ENCODE measurements at places on chromosomes 7 and 10.
A peak's percentile ranks its signal among the peaks of the same experiment; 100 is the strongest.

- no peak overlapping the region for H3K27ac ChIP-seq
- H3K36me3 ChIP-seq: no peaks in the 10 kb centered on the region
- no peak overlapping the region for H3K4me3 ChIP-seq
- no peak for DNase-seq
Observed at GRCh38 chr10:36051500-36051991, 409.4 kb upstream of the FZD8 start.

DNA sequence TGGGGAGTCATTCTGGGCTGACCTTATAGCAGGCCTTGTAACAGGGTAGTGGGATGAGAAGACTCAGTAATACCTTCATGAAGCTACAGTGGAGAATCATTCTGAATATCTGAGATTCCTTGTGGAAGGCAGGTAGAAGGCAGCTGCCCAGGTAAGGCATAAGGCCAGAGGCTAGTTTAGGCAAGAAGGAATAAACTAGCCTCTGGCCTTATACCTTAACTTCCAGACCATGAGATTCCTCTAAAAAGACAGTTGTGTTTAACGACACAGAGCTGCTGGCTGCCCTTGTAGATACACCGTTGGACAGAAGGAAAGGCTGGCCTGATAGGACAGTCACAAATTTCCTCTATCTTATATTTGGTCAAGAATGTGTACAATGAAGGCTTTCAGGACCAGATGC is 268.2 kb downstream of the PLXDC2 start:
- H3K4me1 ChIP-seq: peaks cover 8% of the 10 kb centered on the region
- no peak overlapping the region for H3K27ac ChIP-seq
- H3K27me3 ChIP-seq: no peaks in the 10 kb centered on the region
- DNase-seq: no peak

DNA sequence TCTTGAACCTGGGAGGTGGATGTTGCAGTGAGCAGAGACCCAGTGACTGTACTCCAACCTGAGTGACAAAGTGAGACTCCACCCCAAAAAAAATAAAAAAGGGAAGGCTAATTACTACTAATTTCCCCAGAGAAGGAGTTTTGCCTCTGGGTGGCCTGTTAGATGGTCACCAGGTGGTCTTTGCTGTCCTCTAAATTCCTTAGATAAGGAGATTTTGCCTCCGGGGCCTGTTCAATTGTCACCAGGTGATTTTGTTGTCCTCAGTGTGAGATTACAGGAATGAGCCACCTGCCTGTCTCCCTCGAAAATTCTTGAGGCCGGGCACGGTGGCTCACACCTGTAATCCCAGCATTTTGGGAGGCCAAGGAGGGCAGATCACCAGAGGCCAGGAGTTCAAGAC is 24.4 kb upstream of the ZMIZ2 start:
- H3K27ac ChIP-seq: no peak overlapping the region
- H3K4me1 ChIP-seq: no peaks in the 10 kb centered on the region
- no peaks in the 10 kb centered on the region for H3K36me3 ChIP-seq
- H3K4me3 ChIP-seq: no peak overlapping the region
- no peaks in the 10 kb centered on the region for H3K27me3 ChIP-seq
- no peak for DNase-seq

- no peak overlapping the region for H3K27ac ChIP-seq
- H3K4me1 ChIP-seq: peaks cover 8% of the 10 kb centered on the region
- H3K27me3 ChIP-seq: no peaks in the 10 kb centered on the region
- H3K4me3 ChIP-seq: no peak overlapping the region
- H3K36me3 ChIP-seq: no peaks in the 10 kb centered on the region
Observed at GRCh38 chr10:95815701-95816240, 59.8 kb downstream of the ENTPD1 start.

- no peak for DNase-seq
- no peaks in the 10 kb centered on the region for H3K27me3 ChIP-seq
- no peaks in the 10 kb centered on the region for H3K36me3 ChIP-seq
- no peak overlapping the region for H3K27ac ChIP-seq
Observed at GRCh38 chr7:1733206-1733907, 63.3 kb downstream of the ELFN1 start.

DNA sequence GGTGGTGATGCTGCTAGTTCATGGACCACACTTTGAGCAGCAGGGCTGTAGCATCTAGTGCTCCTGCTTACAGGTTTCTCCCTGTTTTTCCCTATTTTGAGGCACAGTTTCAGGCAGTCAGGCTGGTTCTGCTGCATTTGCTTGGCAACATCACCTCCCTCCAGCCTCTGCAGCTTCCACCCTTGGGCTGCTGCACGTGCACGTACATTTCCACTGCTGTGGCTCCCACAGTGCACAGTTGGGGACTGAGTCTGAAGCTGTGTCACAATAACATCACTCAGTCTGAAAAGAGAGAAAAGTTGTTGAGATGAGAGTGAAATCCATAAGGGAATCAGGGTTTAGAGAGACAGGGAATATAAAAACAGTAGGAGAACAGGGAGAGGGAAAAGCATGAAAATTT is 230.7 kb upstream of the FZD1 start:
- DNase-seq: no peak
- no peaks in the 10 kb centered on the region for H3K36me3 ChIP-seq
- no peak overlapping the region for H3K27ac ChIP-seq
- no peaks in the 10 kb centered on the region for H3K4me1 ChIP-seq
- no peaks in the 10 kb centered on the region for H3K27me3 ChIP-seq

GRCh38 chr10:122140461-122140902 is 130.6 kb upstream of the BTBD16 start:
- peaks cover 56% of the 10 kb centered on the region for H3K4me1 ChIP-seq
- no peak for DNase-seq
- no peaks in the 10 kb centered on the region for H3K27me3 ChIP-seq
- H3K27ac ChIP-seq: peak overlapping the region; percentile 84
- no peak overlapping the region for H3K4me3 ChIP-seq

- H3K36me3 ChIP-seq: no peaks in the 10 kb centered on the region
- no peaks in the 10 kb centered on the region for H3K4me1 ChIP-seq
- H3K27ac ChIP-seq: no peak overlapping the region
Observed at GRCh38 chr10:49830016-49830415, 67.9 kb upstream of the OGDHL start.

GRCh38 chr7:36006636-36007229 is 146.3 kb upstream of the EEPD1 start:
- no peaks in the 10 kb centered on the region for H3K36me3 ChIP-seq
- peak; percentile 58 for DNase-seq
- H3K27me3 ChIP-seq: no peaks in the 10 kb centered on the region
- no peak overlapping the region for H3K27ac ChIP-seq
- no peak overlapping the region for H3K4me3 ChIP-seq

DNA sequence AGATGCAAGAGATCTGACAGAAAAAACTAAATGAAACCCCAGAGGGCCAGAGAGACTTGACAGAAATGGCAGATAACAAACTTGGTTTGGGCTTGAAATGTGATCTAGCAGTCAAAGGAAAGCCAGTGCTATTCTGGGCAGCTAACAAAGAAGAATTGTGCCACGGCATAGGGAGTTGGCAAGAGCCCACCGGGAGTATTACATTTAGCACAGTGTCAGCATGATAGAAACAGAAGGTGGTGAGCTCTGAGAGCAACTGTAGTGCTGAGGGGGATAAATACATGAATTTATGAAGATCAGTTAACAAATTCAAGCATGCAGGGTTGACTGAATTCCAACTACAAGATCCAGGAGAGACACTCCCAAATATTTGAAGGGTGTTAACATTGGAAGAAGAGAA is 91.1 kb downstream of the AHCYL2 start:
- no peaks in the 10 kb centered on the region for H3K27me3 ChIP-seq
- H3K27ac ChIP-seq: no peak overlapping the region

DNA sequence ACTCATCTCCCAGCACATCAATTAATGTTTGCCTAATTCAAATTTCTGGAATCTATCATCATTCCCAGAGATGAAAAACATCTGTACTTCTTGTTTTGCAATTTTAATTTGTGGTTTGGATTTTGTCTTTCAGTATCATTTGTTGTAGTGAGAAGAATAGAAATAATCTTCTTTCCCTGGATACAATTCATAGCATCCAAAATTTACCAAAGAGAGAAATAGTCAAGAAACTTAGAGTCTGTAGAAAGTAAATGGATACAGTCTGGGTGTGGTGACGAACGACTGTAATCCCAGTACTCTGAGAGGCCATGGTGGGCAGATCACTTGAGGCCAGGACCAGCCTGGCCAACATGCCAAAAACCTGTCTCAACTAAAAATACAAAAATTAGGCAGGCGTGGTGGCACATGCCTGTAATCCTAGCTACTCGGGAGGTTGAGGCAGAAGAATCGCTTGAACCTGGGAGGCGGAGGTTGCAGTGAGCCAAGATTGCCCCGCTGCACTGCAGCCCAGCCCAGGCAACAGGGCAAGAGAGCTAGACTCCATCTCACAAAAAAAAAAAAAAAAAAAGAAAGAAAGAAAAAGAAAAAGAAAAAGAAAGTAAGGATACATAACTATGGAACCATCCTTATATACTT is 193.0 kb downstream of the RELN start:
- no peak for DNase-seq
- H3K27me3 ChIP-seq: no peaks in the 10 kb centered on the region
- H3K36me3 ChIP-seq: no peaks in the 10 kb centered on the region
- H3K27ac ChIP-seq: no peak overlapping the region
- H3K4me3 ChIP-seq: no peak overlapping the region
- H3K4me1 ChIP-seq: no peaks in the 10 kb centered on the region

DNA sequence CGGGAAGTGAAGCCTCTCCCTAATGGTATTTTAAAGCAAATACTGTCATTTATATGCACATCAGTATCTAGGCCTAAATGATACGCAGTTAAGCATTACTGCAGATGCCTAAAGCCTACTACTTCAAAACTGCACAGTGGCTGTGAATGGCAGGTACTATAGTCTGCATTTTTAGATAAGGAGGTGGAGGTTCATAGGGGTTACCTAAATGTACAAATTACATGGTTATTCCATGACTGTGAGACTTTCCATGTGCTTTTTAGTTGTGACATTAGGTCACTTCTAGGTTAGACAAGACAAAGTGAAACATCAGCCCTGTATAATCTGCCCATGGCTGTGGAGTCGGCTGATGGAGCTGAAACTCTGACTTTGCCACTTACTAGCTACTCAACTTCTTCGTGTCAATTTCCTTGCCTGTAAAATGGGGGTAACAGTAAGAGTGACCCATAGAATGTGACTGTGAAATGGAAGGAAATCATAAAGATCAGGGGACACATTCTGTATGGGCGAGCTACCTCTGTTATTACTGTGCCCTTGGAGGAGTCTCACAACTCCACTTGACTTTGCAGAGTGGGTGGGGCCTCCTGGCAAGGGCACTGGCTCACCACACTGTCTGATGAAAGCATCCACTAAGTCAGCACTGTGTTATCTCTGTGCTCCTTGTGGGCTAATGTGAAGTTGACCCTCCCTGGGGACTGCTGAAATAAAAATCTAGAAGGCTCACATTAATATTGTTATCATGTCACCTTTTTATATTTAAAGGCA is 239.4 kb downstream of the TNS3 start:
- H3K4me3 ChIP-seq: no peak overlapping the region
- no peak for DNase-seq
- no peaks in the 10 kb centered on the region for H3K27me3 ChIP-seq
- H3K36me3 ChIP-seq: no peaks in the 10 kb centered on the region

- H3K4me3 ChIP-seq: no peak overlapping the region
- DNase-seq: no peak
- H3K27me3 ChIP-seq: no peaks in the 10 kb centered on the region
- H3K27ac ChIP-seq: no peak overlapping the region
- H3K4me1 ChIP-seq: no peaks in the 10 kb centered on the region
- no peaks in the 10 kb centered on the region for H3K36me3 ChIP-seq
Observed at GRCh38 chr7:7931626-7932025, 37.0 kb upstream of the GLCCI1 start.

DNA sequence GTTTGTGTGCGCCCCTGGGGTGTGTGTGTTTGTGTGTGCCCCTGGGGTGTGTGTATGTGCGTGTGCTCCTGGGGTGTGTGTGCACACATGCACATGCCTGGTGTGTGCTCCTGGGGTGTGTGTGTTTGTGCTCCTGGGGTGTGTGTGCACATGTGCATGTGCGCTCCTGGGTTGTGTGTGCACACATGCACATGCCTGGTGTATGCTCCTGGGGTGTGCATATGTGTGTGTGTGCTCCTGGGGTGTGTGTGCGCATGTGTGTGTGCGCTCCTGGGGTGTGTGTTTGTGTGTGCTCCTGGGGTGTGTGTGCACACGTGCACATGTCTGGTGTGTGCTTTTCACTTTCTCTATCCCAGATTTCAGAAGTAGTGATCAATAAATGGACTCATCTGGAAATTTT is 321.0 kb downstream of the WDR37 start:
- DNase-seq: no peak
- no peaks in the 10 kb centered on the region for H3K27me3 ChIP-seq
- H3K27ac ChIP-seq: no peak overlapping the region
- no peaks in the 10 kb centered on the region for H3K36me3 ChIP-seq

DNA sequence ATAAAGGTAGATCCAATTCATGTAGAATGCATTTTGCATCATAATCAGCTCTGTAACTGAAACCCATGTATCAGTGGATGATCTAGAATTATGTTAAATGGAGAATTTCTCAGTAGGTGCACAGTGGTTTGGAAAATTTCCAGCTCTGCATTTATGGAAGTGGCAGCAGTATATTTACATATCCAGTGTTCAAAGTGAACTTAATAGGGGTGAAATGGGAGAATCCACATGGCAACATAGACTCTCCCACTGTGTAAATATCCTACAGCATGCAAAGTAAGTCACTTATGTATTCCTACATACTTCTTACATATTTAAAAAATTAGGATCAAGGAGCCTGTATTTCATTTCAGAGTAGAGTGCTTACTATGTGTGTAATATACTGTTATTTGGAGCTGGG is 35.3 kb downstream of the CDC14C start:
- no peak overlapping the region for H3K4me3 ChIP-seq
- H3K36me3 ChIP-seq: no peaks in the 10 kb centered on the region
- no peak overlapping the region for H3K27ac ChIP-seq
- DNase-seq: no peak

DNA sequence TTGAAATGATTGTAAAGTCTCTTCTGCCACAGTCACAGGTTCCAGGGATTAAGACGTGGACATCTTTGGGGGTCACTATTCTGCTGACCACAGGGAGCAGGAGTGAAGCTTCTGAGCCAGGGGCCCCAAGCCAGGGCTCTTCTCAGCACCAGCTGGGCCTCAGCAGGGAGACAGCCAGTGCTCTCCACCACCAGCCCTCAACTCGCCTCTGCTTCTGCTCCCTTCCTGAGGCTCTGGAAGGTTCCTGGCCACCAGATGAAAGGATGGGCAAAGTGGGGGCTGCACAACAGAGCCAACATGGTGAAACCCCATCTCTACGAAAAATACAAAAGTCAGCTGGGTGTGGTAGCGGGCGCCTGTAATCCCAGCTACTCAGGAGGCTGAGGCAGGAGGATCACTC is 11.2 kb upstream of the CRYGN start:
- H3K27me3 ChIP-seq: no peaks in the 10 kb centered on the region
- H3K36me3 ChIP-seq: no peaks in the 10 kb centered on the region
- no peak overlapping the region for H3K4me3 ChIP-seq
- peaks cover 12% of the 10 kb centered on the region for H3K4me1 ChIP-seq
- DNase-seq: no peak

DNA sequence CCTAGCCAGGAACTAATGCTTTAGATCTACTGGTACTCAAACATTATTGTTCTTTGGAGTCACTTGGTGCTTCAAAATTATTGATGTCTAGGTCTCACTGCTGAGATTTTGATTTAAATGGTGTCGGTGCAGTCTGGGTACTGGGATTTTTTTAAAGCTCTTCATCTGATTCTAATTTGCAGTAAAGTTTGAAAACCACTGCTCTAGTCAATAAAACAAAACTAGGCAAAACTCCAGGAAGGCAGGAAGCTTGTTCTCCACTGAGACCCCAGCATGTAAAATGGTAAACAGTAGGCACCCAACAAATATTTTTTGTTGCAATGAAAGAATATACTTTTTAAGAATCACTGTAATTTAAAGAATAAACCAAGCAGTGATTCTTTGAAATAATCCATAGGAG is 49.7 kb downstream of the ADD3 start:
- DNase-seq: no peak
- H3K4me3 ChIP-seq: no peak overlapping the region
- H3K27ac ChIP-seq: peak overlapping the region; percentile 20
- H3K4me1 ChIP-seq: peaks cover 45% of the 10 kb centered on the region

All from vagina (tissue), 2 donors.